Fibroblast of lung (primary cell): ENCODE measurements at places on chromosomes 3 and 15. TPM values are rescaled to one million over a fixed set of nuclear protein-coding genes. Genes with fewer than 3 reads are reported as not detected.

DNA sequence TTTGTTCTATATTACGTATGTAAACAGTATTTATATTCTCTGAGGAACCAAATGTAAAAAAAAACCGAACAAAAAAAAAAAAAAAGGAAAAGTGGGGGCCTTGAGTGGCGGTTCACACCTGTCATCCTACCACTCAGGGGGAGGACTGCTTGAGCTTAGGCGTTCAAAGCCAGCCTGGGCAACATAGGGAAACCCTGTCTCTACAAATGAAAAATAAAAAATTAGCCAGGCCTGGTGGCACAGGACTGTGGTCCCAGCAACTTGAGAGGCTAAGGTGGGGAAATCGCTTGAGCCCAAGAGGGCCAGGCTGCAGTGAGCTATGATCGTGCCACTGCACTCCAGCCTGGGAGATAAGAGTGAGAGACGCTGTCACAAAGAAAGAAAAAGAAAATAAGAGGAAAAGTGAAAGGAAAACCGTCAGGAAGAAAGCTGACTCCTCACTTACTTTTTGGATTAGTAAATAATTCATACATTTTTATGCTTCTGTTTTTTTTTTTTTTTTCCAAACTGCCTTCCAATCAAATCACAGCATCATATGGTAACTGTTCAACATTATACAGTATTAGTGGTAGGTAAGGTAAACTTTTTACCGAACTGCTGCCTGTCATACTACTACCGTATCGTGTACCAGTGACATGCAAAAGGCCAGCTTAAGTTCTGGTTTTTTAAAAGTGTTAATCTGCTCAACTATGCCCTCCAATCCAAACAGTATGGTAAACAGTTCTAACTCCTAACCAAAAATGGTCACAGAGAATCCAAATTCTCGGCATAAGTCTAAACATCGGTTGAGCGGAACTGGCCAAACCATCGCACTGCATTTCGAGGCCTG, 1.2 kb downstream of the PHC3 start:
- H3K4me1 ChIP-seq: no peaks in the 10 kb centered on the region
- H3K4me3 ChIP-seq: peak overlapping the region; percentile 54
- H3K27ac ChIP-seq: peak overlapping the region; percentile 98
- H3K36me3 ChIP-seq: no peaks in the 10 kb centered on the region

DNA sequence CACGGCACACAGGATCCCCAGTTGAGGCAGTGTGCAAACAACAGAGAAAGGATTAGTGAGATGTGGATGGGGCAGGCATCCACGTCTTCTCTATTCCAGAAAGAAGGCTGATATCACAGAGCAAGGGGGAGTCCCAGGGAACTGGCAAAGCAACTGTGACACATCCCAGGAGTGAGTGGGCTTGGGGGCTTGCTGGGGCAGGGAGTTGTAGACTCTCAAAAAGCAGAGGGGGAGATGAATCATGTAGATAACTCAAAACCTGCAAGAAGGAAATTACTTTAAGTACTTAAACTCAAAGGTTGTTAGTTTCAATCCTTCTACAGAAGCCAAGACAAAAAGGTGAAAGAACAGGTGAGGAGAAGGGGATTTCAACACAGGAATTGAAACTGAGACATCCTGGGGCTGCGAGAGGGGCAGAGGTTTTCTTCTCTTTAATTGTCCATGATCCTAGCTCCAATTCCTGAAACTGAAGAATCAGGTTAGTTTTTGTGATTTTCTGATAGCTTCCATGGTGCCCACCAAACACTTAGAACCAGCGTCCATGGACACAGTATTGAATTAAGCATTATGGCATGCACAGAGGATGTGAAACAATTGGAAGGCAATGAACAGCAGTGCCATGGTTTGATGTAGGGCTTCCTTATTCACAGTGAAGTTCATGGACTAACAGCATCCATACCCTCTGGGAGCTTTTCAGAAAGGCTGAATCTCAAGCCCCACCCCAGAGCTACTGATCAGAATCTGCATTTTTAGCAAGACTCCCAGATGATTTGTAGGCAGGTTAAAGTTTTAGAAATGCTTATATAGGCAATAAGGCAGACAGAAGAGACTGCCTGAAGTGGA, 52.0 kb downstream of the CCR3 start:
- no peak overlapping the region for H3K27ac ChIP-seq
- no peak for DNase-seq
- no peaks in the 10 kb centered on the region for H3K4me1 ChIP-seq
- H3K36me3 ChIP-seq: no peaks in the 10 kb centered on the region
- H3K4me3 ChIP-seq: no peak overlapping the region

Gene LSMEM2
- polyA plus RNA-seq: not detected in 2 replicates

GRCh38 chr15:76298986-76299385, 12.3 kb downstream of the ETFA start:
- no peaks in the 10 kb centered on the region for H3K4me1 ChIP-seq
- H3K27ac ChIP-seq: no peak overlapping the region
- H3K36me3 ChIP-seq: no peaks in the 10 kb centered on the region
- no peak overlapping the region for H3K4me3 ChIP-seq

DNA sequence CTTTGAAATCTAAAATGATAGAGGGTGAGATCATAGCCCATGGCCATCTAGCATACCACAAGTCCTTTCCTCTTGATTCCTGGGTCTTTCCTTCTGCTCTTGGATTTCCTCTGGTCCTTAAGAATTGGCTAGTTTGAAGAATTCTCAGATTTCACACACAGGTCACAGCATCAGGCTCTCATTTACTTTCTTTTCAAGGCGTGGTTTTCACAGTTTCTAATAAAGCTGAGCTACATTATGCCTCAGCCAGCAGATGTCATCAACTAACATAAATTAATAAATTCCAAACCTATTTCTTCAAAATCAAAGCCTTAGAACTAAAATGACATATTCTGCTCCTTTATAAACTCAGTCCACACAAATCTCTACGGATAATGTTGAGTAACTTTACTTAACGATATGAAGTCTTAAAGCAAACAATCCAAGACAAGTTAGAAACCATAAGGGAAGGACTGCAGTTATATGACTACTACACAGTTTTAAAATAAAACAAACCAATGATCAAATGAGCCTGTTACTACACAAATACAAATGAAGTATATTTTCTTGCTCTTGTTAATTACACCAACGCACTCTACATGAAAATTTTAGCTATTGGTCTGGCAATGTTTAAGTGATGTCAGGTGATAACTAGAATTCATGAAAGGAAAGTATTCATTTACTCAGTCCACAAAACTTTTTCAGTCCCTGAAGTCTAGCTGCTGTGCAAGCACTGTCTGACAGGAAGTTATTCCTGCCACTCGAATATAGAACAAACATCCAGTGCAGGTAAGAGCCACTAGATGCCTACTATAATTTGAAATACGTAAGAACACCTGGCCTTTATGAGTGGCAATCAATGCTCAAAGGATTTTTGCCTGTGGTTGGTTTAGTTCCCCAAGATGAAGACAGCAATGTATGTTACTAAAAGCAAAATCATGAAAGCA, 9.2 kb downstream of the CCDC14 start:
- no peaks in the 10 kb centered on the region for H3K27me3 ChIP-seq
- no peak overlapping the region for H3K27ac ChIP-seq
- DNase-seq: no peak
- peaks cover 8% of the 10 kb centered on the region for H3K36me3 ChIP-seq
- H3K4me3 ChIP-seq: no peak overlapping the region

- no peaks in the 10 kb centered on the region for H3K27me3 ChIP-seq
- H3K36me3 ChIP-seq: no peaks in the 10 kb centered on the region
- no peak overlapping the region for H3K27ac ChIP-seq
- H3K4me3 ChIP-seq: no peak overlapping the region
Observed at GRCh38 chr3:48851407-48851806, 3.7 kb upstream of the PRKAR2A start.
